Purkinje cell (primary cell): ENCODE measurements at places on chromosomes 3 and 15. TPM values are rescaled to one million over a fixed set of nuclear protein-coding genes. Genes with fewer than 3 reads are reported as not detected.

EPHB1 gene
- polyA plus RNA-seq = 1.4 and 1.5 TPM in 2 replicates

SPATA12 gene
- not detected in 2 replicates for polyA plus RNA-seq

CPN2 gene
- polyA plus RNA-seq = not detected in 2 replicates

SCN11A gene
- 0.66 and 0.69 TPM in 2 replicates for polyA plus RNA-seq

CIP2A gene
- polyA plus RNA-seq = 2.1 and 5.3 TPM in 2 replicates

NANOGP8 gene
- polyA plus RNA-seq = not detected in 2 replicates

SOX2 gene
- 5.7 and 7.0 TPM in 2 replicates for polyA plus RNA-seq

UBR1 gene
- 14.7 and 21.0 TPM in 2 replicates for polyA plus RNA-seq

ALDH1A3 gene
- polyA plus RNA-seq = 37.4 and 43.8 TPM in 2 replicates
